Caco-2 (cell line): ENCODE measurements at places on chromosomes 12 and 14. TPM values are rescaled to one million over a fixed set of nuclear protein-coding genes. Genes with fewer than 3 reads are reported as not detected.

DNA sequence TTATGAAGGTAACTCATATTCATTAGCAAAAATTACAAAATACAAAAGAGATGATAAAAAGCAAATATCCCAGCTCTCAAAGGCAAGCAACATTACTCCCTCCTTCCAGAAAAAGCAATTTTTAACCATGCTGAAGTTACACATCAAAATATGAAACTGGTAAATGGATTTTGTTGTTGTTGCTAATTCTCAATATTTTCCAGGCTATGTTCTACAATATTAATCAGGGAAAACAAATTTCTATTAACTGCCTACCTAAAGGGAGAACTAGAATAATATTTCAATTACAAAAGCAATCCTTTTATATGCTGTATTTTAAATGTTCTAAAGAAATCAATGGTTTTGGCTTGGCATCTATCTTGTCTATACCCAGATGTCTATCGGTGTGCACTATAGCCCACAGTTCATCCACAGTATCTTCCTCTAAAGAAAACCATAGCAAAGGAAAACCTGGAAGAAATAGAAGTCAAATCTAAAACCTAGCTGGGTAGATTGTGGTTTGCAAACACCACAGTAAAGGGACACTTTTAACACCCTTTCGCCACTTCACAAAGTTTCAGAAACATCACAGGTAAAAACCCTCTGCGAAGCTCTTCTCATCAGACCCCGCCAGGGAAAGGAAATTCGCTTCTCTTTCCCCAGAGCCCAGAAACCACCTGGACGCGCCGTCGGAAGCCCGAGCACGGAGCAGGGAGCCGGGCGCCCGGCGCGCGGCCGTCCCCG, 32.0 kb downstream of the TC2N start:
- peaks cover 22% of the 10 kb centered on the region for H3K4me1 ChIP-seq
- peak overlapping the region; percentile 94 for H3K4me3 ChIP-seq
- no peak for DNase-seq
- no peaks in the 10 kb centered on the region for H3K27me3 ChIP-seq

DNA sequence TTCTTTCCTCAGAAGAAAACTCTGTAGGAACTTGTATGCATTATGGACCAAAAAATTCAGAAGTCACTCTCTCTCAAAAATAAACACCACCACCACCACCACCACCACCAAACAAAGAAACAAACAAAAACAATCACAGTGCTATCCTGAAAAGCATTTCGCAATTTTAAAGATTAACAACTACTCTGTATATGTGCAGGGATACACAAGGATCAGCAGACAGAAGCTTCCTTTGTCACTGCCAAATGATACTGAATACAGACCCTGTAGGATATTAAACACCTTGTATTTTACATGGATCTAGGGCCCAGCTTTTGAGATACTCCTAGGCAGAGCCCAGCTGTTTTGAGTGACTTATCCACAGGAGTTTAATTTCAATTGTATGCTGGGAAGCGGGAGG, 31.7 kb downstream of the ATP2B1 start:
- no peaks in the 10 kb centered on the region for H3K27me3 ChIP-seq
- no peak for DNase-seq
- H3K27ac ChIP-seq = no peak overlapping the region
- peaks cover 19% of the 10 kb centered on the region for H3K4me1 ChIP-seq
- H3K4me3 ChIP-seq = no peak overlapping the region
- no peaks in the 10 kb centered on the region for H3K36me3 ChIP-seq

Gene KCNH3
- total RNA-seq = 0.16 and 0.27 TPM in 2 replicates

Gene CLEC4E
- total RNA-seq = not detected in 2 replicates

Gene MUCL1
- total RNA-seq = not detected in 2 replicates

- H3K4me3 ChIP-seq = peak overlapping the region; percentile 44
- H3K27ac ChIP-seq = no peak overlapping the region
- no peaks in the 10 kb centered on the region for H3K36me3 ChIP-seq
- no peaks in the 10 kb centered on the region for H3K4me1 ChIP-seq
These were observed 363 bp upstream of the LMO3 start for GRCh38 chr12:16606201-16606849.

Gene KLRG1
- 1.2 and 3.0 TPM in 2 replicates for total RNA-seq

Gene RERGL
- total RNA-seq = not detected in 2 replicates

Gene IL31
- total RNA-seq = not detected in 2 replicates

DNA sequence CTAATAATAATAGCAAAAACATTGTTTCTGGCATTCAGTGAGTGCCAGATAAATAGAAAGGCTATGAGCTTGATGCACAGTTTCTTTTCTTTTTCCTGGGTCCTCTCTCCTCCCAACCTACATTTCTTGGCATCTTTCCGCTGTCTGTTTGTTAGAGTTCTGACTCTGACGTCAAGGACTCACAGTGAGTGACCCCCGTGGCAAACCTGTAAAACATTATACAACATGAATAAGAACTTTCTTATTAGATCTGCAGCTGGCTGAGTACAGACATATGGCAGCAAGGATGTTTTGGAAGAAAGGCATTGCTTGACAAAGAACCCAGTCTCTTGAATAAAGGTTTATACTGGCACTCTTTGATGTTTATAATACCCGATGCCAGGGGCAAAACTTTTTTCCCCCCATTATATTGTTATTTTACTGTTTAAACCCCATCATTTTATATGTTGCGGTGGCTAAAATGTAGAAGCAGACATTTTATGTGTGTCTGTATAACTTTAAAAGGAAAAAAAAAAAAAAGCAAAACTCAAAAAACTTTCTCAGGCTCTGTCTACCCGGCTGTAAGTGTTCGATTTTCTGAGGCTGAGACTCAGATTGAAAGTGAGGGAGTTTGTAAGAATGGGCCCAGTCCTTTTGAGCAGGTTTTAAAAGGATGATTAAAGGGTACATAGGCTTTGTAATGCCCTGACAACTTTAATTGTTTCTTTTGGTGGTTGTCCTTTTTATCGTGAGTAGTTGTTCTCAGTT, 159.3 kb downstream of the PDE3A start:
- no peak overlapping the region for H3K27ac ChIP-seq
- H3K4me1 ChIP-seq = no peaks in the 10 kb centered on the region
- no peaks in the 10 kb centered on the region for H3K36me3 ChIP-seq
- H3K4me3 ChIP-seq = no peak overlapping the region
- no peaks in the 10 kb centered on the region for H3K27me3 ChIP-seq

Gene MANSC4
- not detected in 2 replicates for total RNA-seq

- peaks cover 11% of the 10 kb centered on the region; the same call in 1 of the 2 replicates for H3K4me1 ChIP-seq
- no peaks in the 10 kb centered on the region for H3K36me3 ChIP-seq
- no peaks in the 10 kb centered on the region for H3K27me3 ChIP-seq
- no peak overlapping the region for H3K27ac ChIP-seq
- no peak overlapping the region for H3K4me3 ChIP-seq
These were observed 15.1 kb downstream of the POU6F1 start for GRCh38 chr12:51202718-51203117.

Gene ACSM4
- not detected in 2 replicates for total RNA-seq

- no peaks in the 10 kb centered on the region for H3K27me3 ChIP-seq
- no peak overlapping the region for H3K4me3 ChIP-seq
- H3K27ac ChIP-seq = no peak overlapping the region
- H3K4me1 ChIP-seq = no peaks in the 10 kb centered on the region
These were observed 27.3 kb downstream of the ZC3H14 start for GRCh38 chr14:88590173-88590572.

- H3K27me3 ChIP-seq = no peaks in the 10 kb centered on the region
- peaks cover 8% of the 10 kb centered on the region for H3K4me1 ChIP-seq
- no peak overlapping the region for H3K4me3 ChIP-seq
These were observed 88.9 kb downstream of the NTF3 start for GRCh38 chr12:5520831-5521230.

DNA sequence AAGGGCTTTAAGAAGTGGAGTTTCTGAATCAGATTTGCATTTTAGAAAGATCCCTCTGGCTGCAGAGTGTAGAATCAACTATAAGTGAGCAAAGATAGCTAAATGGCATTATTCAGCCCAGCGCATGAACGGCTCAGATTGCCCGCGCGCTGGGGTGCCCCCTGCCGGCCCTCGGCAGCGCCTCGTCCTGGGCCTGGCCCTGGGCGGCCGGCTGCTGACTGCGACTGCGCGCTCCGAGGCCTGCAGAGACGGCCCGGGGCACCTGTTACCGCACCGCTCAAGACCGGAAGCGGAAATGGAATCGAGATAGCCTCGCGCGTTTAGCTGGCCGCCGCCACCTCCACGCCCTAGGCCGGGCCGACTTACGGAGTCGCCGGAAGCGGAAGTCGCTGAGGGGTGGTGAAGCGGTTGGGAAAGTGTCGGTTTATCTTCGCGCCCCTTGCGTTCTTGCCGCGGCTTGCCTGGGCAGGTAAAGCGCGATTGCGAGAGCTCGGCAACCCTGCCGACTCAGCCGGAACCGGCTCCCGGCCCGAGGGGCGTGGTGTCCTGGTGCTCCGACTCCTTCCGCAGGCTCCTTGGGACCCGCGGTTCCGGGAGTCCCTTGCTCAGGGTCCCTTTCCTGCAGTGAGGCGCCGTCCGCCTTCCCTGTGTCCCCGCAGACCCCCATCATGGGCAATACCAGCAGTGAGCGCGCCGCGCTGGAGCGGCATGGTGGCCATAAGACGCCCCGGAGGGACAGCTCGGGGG, at the start of gene PRKAB1:
PRKAB1 (plus strand) TSS at position 557 of the 747 bp plus-strand sequence; CDS start at position 669, 112 bp downstream.
- no peaks in the 10 kb centered on the region for H3K36me3 ChIP-seq
- H3K4me1 ChIP-seq = peaks cover 33% of the 10 kb centered on the region
- peak within 1 kb of the TSS; percentile 95 for H3K4me3 ChIP-seq
- H3K27me3 ChIP-seq = no peaks in the 10 kb centered on the region
- DNase-seq = peak; percentile 97

DNA sequence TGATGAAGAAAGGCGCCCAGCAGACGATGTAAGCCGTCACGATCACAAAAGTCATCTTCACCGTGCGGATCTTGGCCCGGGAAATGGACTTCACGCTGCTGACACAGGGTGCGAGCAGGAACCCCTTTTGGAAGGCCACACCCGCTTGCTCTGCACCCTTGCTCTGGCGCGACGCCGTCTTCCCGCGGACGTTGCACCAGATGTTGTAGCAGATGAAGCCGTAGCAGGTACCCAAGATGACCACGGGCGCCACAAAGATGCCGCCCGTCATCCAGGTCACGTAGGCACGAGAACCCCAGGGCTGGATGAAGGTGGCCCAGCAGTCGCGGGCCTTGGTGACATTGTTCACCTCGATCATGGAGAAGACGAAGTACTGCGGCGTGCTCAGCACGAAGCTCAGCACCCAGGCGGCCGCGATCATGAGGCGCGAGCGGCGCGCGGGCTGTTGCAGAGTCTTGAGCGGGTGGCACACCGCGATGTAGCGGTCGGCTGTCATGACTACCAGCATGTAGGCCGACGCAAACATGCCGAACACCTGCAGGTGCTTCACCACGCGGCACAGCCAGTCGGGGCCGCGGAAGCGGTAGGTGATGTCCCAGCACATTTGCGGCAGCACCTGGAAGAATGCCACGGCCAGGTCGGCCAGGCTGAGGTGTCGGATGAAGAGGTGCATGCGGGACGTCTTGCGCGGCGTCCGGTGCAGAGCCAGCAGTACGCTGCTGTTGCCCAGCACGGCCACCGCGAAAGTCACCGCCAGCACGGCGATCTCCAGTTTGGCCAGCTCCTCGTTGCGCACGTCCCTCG, 890 bp downstream of the AVPR1A start:
- no peaks in the 10 kb centered on the region for H3K27me3 ChIP-seq
- no peak overlapping the region for H3K27ac ChIP-seq
- no peaks in the 10 kb centered on the region for H3K4me1 ChIP-seq
- no peak overlapping the region for H3K4me3 ChIP-seq
- DNase-seq = no peak
- no peaks in the 10 kb centered on the region for H3K36me3 ChIP-seq

DNA sequence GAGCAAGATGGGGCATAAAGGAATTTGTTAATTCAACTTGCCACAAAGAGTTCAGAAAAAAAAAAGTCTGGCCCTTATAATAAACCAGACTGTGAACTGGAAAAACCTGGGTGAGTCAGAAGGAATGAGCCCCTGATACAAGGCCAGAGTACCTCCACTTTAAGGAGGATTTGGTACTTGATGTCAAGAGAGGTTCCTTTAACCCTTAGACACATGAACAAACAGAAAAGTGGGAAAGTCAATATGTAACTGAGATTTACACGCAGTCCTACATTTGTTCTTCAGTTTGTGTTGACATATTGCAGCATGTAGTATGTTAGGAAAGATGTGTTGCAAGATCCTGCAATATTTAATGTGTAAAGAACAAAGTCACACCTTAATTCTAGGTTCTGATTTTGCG, 14.2 kb upstream of the SLC38A4 start:
- peak; percentile 38 for DNase-seq
- H3K4me3 ChIP-seq = no peak overlapping the region
- no peak overlapping the region for H3K27ac ChIP-seq
- no peaks in the 10 kb centered on the region for H3K4me1 ChIP-seq
- H3K36me3 ChIP-seq = no peaks in the 10 kb centered on the region

- H3K36me3 ChIP-seq = no peaks in the 10 kb centered on the region
- no peak overlapping the region for H3K27ac ChIP-seq
- no peaks in the 10 kb centered on the region for H3K27me3 ChIP-seq
- no peak overlapping the region for H3K4me3 ChIP-seq
- no peaks in the 10 kb centered on the region for H3K4me1 ChIP-seq
These were observed 883.7 kb upstream of the TMEM132C start for GRCh38 chr12:127383281-127383680.

Gene OLR1
- total RNA-seq = 176 and 183 TPM in 2 replicates

- no peaks in the 10 kb centered on the region for H3K36me3 ChIP-seq
- no peak for DNase-seq
- no peaks in the 10 kb centered on the region for H3K4me1 ChIP-seq
- no peaks in the 10 kb centered on the region for H3K27me3 ChIP-seq
These were observed 212.0 kb downstream of the ALG10B start for GRCh38 chr12:38528527-38528926.

- H3K4me1 ChIP-seq = no peaks in the 10 kb centered on the region
- no peak overlapping the region for H3K4me3 ChIP-seq
- H3K36me3 ChIP-seq = no peaks in the 10 kb centered on the region
- H3K27me3 ChIP-seq = no peaks in the 10 kb centered on the region
These were observed 337.8 kb downstream of the ADAMTS20 start for GRCh38 chr12:43214166-43214565.

- DNase-seq = no peak
- no peak overlapping the region for H3K27ac ChIP-seq
- H3K4me1 ChIP-seq = peaks cover 8% of the 10 kb centered on the region
- no peaks in the 10 kb centered on the region for H3K27me3 ChIP-seq
- H3K36me3 ChIP-seq = no peaks in the 10 kb centered on the region
These were observed 9.5 kb downstream of the NDRG2 start for GRCh38 chr14:21015312-21015711.

DNA sequence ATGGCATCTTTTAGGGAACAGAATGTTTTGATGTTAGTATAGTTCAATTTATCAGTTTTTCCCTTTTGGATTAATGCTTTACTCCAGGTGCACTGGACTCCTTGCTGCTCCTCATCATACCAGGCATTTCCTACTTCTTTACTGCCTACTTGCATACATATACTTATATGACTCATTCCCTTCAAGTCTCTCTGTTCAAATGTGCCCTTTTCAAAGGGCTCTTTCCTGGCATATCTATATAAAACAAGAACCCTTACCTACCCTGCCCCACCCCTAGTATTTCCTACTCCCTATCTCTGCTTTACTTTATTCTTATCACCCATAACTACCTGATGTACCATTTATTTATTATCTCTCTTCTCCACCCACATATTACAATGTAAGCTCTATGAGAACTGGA, 90.6 kb downstream of the CAPZA3 start:
- H3K4me1 ChIP-seq = no peaks in the 10 kb centered on the region
- H3K27me3 ChIP-seq = no peaks in the 10 kb centered on the region
- no peak overlapping the region for H3K27ac ChIP-seq
- H3K4me3 ChIP-seq = no peak overlapping the region
- DNase-seq = no peak

GRCh38 chr12:122082621-122083356, 4.2 kb downstream of the MLXIP start:
- no peaks in the 10 kb centered on the region; the same call in 1 of the 2 replicates for H3K36me3 ChIP-seq
- H3K4me3 ChIP-seq = no peak overlapping the region

GRCh38 chr12:55072083-55072482, 52.3 kb downstream of the NEUROD4 start:
- no peaks in the 10 kb centered on the region for H3K27me3 ChIP-seq
- no peaks in the 10 kb centered on the region for H3K4me1 ChIP-seq
- H3K27ac ChIP-seq = no peak overlapping the region
- DNase-seq = peak; percentile 40
